ENCODE measurements at places on chromosomes 1 and 21. TPM values are rescaled to one million over a fixed set of nuclear protein-coding genes. Genes with fewer than 3 reads are reported as not detected.

DNA sequence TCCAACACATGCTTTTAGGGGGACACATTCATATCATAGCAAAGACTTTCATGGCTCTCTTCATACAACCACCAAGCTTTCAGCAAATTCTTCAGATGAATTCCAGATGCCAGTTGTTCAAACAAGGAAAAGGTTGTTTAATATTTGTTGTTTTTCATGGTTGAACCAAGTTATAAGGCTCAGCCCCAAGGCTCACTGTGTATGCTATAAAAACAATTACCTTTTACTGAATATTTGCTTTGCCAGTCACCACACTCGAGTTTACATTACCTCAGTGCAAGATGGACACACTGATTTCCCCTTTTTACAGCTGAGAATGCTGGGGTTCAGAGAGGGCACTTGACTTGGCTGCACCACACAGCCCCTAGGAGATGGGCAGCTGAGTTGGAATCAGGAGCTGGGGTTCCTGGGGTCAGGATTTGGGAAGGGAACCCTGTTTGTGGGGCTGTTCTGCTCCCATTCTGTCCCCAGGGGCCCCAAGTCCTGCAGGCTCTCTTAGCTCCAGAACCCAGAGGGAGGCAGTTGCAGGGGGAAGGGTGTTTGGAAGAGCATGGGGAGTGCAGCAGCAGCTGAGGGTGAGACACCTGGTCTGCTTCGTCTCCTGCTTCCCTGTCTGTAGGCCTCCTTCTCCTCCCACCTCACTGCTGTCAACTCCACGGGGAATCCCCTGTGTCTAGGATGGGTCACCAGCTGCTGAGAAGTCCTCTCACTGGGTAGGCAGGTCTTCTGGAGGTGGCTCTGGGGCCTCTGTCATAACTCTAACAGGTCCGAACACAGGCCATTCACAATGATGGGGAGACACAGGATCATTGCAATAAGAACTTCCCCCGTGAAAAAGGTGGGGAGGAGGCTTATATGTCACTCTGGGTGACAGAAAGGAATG lies 12.8 kb upstream of the TMPRSS2 start:
- H3K4me3 ChIP-seq, result no peak overlapping the region
- no peak overlapping the region for H3K27ac ChIP-seq
- no peak for DNase-seq
- no peaks in the 10 kb centered on the region for H3K36me3 ChIP-seq
- H3K4me1 ChIP-seq, result no peaks in the 10 kb centered on the region

Gene SPRR2E
- total RNA-seq, result not detected

- H3K4me1 ChIP-seq, result peaks cover 17% of the 10 kb centered on the region
- no peak overlapping the region for H3K4me3 ChIP-seq
- H3K36me3 ChIP-seq, result no peaks in the 10 kb centered on the region
- H3K27ac ChIP-seq, result no peak overlapping the region
These were observed 7.0 kb downstream of the SIM2 start for GRCh38 chr21:36705679-36706481.

- no peaks in the 10 kb centered on the region for H3K36me3 ChIP-seq
- peaks cover 28% of the 10 kb centered on the region for H3K27me3 ChIP-seq
- no peak overlapping the region for H3K27ac ChIP-seq
- peaks cover 4% of the 10 kb centered on the region for H3K4me1 ChIP-seq
- no peak for DNase-seq
These were observed 16.8 kb upstream of the FOXE3 start for GRCh38 chr1:47399138-47399845.

- H3K27me3 ChIP-seq, result no peaks in the 10 kb centered on the region
- DNase-seq, result no peak
- H3K36me3 ChIP-seq, result no peaks in the 10 kb centered on the region
- no peaks in the 10 kb centered on the region for H3K4me1 ChIP-seq
- H3K27ac ChIP-seq, result no peak overlapping the region
- no peak overlapping the region for H3K4me3 ChIP-seq
These were observed 15.9 kb downstream of the DAB1 start for GRCh38 chr1:57407928-57408327.

- H3K36me3 ChIP-seq, result no peaks in the 10 kb centered on the region
- H3K4me3 ChIP-seq, result no peak overlapping the region
- DNase-seq, result no peak
- H3K27me3 ChIP-seq, result peaks cover 22% of the 10 kb centered on the region
These were observed 68.2 kb downstream of the MAB21L3 start for GRCh38 chr1:116179419-116179818.

DNA sequence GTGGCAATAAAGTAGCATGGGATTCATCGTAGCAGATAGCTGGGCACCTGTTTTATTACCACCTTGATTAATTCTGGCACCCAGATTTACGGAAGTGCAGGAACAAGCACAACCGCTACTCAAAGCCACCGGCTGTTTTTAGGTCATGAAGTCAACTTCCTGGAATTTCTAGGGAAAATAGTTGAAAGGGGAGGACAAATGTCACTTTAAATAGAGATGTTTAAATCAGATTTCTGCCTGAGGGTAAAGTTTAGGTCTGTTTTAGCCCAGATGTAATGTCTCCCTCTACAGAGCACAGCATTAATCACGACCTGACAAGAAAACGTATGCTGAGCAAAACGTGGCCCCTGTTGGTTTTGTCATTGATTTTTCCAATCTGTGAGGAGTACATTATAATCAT lies 8.0 kb downstream of the ADGRL2 start:
- no peak for DNase-seq
- no peak overlapping the region for H3K4me3 ChIP-seq
- H3K27me3 ChIP-seq, result peaks cover 15% of the 10 kb centered on the region
- H3K36me3 ChIP-seq, result no peaks in the 10 kb centered on the region
- no peak overlapping the region for H3K27ac ChIP-seq

Gene INAVA
- total RNA-seq, result 0.44 TPM

DNA sequence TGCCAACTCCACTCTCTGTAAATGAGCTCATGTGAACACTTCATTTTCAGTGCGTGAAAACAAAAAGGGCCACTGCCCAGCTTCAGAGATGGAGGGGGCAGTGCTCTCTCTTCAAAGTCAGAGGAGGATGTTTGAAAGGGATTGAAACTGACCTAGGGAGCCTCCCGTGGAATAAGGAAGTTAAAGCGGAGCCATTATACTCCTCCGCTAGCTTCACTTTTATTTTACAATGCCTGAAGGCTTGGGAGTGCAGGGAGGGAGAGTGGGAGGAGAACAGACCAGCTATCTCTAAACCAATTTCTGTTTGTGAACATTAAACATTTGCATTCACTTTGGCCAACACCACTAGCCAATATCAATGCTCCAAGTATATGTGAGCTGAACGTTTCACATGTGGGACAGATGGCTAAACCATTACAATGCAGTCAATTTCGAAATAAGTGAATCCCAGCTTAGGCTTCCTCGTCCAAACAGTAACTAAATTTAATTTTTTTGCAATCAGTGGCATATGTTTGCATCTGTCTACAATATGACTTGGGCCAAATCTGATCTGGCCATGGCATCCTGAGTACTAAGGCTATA lies 126.9 kb downstream of the ESRRG start:
- no peak overlapping the region for H3K4me3 ChIP-seq
- H3K27ac ChIP-seq, result no peak overlapping the region
